ENCODE measurements at places on chromosomes 5 and 9. TPM values are rescaled to one million over a fixed set of nuclear protein-coding genes. Genes with fewer than 3 reads are reported as not detected.

The THG1L gene
- total RNA-seq, result 43.4 TPM

The TAF11L2 gene
- not detected for total RNA-seq

The MATR3 gene
- total RNA-seq, result 344 TPM

The MXD3 gene
- total RNA-seq, result 15.8 TPM

The SPATA6L gene
- total RNA-seq, result not detected

The CDH9 gene
- total RNA-seq, result not detected

The PCDHA11 gene
- total RNA-seq, result not detected

The PRLR gene
- total RNA-seq, result not detected

The SHC3 gene
- 2.4 TPM for total RNA-seq

The RBM18 gene
- 32.3 TPM for total RNA-seq

The HMMR gene
- total RNA-seq, result 78.2 TPM

The SEMA5A gene
- total RNA-seq, result 4.7 TPM

The TPPP gene
- 0.54 TPM for total RNA-seq

DNA sequence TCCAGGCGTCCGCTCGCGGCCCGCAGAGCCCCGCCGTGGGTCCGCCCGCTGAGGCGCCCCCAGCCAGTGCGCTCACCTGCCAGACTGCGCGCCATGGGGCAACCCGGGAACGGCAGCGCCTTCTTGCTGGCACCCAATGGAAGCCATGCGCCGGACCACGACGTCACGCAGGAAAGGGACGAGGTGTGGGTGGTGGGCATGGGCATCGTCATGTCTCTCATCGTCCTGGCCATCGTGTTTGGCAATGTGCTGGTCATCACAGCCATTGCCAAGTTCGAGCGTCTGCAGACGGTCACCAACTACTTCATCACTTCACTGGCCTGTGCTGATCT lies 294 bp downstream of the ADRB2 start:
- DNase-seq, result no peak

GRCh38 chr5:132094393-132095076 lies 20.9 kb downstream of the CSF2 start:
- DNase-seq, result no peak

DNA sequence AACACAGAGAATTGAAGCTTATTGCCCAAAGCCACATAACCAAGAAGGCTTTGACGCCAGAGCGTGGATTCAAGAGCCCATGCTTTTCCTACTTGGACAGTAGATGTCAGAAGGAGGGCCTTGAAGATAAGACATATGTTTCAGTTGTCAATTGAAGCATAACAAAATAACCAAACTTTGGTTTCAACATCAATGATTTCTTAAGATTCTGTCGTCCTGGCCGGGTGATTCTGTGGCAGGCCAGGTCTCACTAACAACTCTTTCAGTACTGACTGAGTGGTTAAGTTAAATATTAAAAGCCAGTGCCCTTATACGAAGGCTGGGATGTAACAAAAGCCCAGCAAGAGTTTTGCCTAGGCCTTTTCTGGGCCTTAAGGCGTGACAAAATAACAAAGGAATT lies 94.0 kb downstream of the RCL1 start:
- no peak for DNase-seq

DNA sequence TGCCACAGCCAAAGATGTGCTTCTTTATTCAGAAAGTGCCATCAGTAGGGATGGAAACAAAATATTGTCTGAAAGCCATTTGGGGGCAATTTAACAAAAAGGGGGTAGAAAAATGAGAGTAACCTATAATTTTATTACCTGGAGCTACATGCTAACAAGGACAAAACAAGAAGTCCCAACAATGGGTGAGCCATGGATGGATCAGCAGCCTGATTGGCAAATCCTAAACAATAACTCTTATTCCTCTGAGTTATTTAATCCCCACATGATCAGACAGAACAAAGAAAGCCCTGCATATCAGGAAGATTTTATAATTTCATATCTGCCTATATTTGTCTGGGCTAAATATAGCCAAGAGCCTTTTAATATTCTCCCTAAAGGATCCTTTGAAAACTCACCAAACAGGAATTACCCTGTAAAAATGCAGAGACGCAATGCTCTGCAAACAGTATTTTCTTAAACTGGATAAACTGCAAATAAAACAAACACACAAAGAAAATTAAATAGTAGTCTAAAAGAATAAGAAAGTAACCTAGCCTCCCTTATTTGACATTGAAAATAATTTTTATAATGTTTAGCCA lies 483.4 kb downstream of the ZNF608 start:
- DNase-seq, result no peak

DNA sequence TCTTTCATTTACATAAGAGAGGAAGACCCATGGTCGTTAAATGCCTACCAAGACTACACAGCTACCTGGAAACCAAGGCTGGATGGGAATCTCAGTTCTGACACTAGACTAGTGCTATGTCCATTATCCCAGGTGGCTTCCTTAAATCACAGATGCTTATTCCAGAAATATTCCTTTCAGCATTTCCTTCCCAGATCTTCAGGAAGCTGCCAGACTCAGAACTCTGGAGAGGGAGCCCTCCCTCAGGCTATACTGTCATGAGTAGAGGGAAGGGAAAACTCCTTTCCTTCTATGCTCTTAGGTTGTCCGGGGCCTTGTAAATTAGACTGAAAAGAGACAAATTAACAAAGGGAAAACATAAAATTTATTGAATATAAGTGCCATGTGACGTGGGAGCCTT lies 20.8 kb downstream of the FREM1 start:
- no peak for DNase-seq

GRCh38 chr5:115306011-115306536 lies 9.6 kb upstream of the CCDC112 start:
- no peak for DNase-seq

DNA sequence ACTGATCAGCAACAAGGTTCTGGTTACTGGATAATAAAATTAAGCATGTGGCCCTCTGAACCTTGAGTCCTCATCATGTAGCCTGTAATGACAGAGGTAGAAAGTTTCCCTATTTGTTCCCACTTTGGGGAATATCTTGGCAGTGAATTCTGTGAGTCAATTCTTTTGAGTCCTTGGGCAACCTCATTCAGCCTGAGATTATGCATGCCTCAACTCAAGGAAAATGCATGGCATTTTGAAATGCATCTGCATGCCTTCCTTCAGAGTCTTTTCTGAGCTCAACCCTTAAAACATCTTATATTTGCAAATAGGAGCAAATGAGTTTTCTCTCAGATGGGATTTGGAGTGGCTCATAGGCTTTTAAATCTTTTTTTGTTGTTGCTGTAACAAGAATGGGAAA lies 218.1 kb upstream of the CD180 start:
- no peak for DNase-seq

DNA sequence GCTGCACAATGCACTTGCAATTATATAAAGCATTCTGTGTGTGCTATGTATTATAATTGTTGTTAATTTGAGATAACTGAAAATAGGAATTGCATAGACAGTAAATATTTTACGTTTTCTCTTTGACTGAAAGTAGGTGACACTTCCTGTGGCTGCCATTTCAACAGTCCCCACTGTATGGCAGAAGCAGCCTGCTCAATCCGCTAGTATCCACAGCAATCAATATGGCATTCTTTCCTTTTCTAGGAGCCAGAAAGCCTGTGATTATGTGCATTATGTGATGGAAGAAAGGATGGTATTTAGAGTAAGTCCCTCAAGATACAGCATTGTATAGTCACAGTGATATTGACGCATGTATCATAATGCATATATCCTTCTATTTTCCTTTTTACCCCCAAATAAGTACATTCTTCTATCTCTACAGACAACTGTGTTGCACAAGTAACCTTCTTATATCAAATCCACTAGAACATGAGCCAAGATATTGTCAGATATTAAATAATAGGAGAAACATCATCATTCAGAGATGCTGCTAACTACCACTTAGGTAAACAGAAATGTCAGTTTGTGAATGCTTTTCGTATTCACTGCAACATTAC lies 59.7 kb downstream of the CARTPT start:
- DNase-seq, result peak; percentile 52

GRCh38 chr9:35569206-35569605 lies 35.9 kb upstream of the TESK1 start:
- DNase-seq, result no peak

GRCh38 chr9:28124917-28125316 lies 551.6 kb upstream of the C9orf72 start:
- no peak for DNase-seq

DNA sequence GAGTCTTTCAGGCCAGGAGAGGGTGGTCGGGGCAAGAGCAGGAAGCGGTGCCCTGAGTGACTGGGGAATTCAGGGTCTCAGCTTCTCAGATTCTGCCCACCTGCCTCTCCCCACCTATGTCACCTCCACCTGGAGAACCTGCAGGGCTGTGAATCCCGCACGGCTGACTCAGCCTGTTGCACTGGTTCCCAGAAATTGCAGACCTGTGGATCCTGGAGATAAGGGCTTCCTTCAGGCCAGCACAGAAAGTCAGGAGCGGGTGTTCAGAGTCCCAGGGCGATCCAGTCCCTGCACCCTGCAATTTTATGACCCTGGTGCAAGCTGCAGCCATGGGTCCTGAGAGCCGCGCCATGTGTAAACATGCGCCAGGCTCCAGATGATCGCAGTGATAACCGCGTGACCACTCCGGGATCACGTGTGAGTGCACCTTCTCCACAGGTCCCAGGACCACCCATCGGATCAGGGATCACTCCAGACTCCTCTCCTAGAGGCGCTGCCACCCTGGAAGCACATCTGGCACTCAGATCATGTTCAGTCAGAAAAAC lies 17.8 kb downstream of the IRX4 start:
- DNase-seq, result no peak

- no peak for DNase-seq
These were observed 297.7 kb downstream of the ATPSCKMT start for GRCh38 chr5:9951865-9952516.

DNA sequence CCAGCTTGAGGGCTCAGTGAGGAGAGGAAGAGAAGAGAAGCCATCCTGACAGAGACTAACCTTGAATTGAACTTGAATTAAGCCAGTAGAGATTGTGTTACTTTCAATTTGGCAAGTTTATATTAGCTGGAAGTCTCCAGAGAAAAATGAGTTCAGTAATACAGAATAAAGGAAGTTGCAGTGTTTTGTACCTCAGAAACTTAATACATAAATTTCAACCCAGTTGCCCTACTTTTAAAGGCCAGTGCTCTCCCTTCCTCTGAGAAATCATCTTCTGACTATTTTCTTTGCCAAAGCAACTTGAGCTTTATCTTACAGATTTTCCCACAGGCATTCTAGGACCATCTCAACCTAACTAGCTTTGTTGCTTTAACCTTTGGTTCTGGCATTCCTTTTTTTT lies 231.0 kb upstream of the GAS1 start:
- no peak for DNase-seq

DNA sequence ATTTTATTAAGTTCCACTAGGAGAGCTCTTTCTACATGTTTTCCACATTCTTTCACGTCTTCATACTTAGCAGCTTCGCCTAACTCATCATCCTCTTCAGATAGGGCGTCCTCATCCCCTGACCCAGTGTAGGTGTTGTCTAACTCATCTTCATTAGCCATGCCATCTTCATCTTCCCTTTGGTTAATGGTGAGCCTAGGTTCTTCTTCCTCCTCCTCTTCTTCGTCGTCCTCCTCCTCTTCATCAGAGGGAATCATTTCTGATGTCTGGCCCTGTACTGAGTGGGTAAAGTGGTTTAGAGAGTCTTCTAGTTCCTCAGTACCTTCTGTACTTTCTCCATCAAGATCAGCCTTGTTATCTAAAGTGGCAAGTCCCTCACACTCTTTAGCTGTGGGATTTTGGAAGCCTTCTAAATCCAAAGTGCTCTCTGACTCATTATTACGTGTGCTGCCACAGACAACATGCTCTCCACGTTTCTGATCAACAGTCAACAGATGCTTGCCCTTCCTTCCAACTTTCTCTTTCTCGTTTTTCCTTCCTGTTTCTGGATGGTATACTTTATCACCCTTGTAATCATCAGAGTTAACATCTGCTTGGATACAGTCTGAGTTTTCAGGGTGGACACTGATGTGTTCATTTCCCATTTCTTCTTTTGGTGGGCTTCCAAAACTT lies 31.1 kb downstream of the TUT7 start:
- no peak for DNase-seq

- DNase-seq, result no peak
These were observed 4.2 kb upstream of the UNC5A start for GRCh38 chr5:176806137-176806536.

- DNase-seq, result no peak
These were observed 14.8 kb upstream of the ZNF474 start for GRCh38 chr5:122114501-122114900.

Data from NCI-H460 (cell line).